ENCODE measurements at places on chromosomes 1 and 21.

- no peak for DNase-seq
These were observed 26.5 kb downstream of the HMGCS2 start for GRCh38 chr1:119742202-119742601.

GRCh38 chr1:3174487-3175247, 105.7 kb downstream of the PRDM16 start:
- no peak for DNase-seq

GRCh38 chr1:54971317-54971791, 9.1 kb upstream of the TMEM61 start:
- no peak for DNase-seq

GRCh38 chr1:111484391-111485026, 10.7 kb downstream of the C1orf162 start:
- DNase-seq, result no peak

- peak; percentile 78 for DNase-seq
These were observed 971 bp upstream of the GNG4 start for GRCh38 chr1:235650341-235651169.

DNA sequence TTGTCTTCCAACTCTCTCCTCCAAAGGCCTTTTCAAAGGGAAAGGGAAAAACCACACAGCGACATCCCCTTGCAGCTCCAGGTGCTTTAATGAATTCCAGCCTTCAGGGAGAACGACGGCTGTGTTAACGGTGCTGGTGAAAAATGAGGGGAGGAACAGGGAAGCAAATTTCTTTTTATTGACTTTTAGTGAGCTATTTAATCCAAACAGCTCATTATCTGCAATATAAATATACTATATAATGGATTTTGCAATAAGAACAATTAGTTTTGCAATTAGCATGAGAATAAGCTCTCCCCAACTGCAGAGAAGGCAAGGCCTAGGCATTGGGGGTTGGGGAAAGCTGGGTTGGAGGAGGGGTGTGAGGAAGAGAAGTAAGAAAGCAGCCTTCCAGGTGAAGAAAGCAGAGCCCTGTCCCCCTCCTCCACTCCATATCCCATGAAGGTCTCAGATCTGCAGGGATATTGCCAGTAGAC, 159.0 kb upstream of the ZC3H12A start:
- DNase-seq, result peak; percentile 78

GRCh38 chr1:188958461-188959115, 1519.1 kb downstream of the BRINP3 start:
- DNase-seq, result no peak

- DNase-seq, result no peak
These were observed 397.9 kb upstream of the TMPRSS15 start for GRCh38 chr21:18801468-18801867.

GRCh38 chr21:16900685-16901084, 612.2 kb upstream of the CXADR start:
- DNase-seq, result no peak

GRCh38 chr21:37711836-37712568, 204.3 kb downstream of the KCNJ6 start:
- DNase-seq, result peak; percentile 28

- no peak for DNase-seq
These were observed 15.1 kb downstream of the TRIM11 start for GRCh38 chr1:228391411-228392020.

DNA sequence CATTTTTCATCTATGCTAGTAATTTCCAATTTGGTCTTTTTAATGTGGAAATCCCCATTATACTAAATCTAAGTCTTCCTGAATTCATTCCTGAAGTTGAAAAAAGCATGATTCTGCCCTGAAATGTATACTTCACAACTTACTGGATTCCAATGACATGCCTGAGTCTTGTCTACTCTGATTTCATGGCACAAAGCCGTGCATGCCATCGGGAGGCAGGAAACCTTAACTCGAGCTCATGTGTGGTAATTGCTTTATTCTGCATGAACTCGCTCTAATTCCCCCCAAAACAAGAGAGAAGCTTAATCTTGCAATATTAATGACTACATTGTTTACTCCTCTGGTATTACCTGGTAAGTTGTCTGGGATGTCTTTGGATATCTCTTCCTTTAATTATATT, 39.6 kb upstream of the PBX1 start:
- DNase-seq, result no peak

- no peak for DNase-seq
These were observed 205.6 kb downstream of the RHOU start for GRCh38 chr1:228940926-228941325.

- DNase-seq, result no peak
These were observed 8.7 kb downstream of the C4BPA start for GRCh38 chr1:207112616-207113296.

DNA sequence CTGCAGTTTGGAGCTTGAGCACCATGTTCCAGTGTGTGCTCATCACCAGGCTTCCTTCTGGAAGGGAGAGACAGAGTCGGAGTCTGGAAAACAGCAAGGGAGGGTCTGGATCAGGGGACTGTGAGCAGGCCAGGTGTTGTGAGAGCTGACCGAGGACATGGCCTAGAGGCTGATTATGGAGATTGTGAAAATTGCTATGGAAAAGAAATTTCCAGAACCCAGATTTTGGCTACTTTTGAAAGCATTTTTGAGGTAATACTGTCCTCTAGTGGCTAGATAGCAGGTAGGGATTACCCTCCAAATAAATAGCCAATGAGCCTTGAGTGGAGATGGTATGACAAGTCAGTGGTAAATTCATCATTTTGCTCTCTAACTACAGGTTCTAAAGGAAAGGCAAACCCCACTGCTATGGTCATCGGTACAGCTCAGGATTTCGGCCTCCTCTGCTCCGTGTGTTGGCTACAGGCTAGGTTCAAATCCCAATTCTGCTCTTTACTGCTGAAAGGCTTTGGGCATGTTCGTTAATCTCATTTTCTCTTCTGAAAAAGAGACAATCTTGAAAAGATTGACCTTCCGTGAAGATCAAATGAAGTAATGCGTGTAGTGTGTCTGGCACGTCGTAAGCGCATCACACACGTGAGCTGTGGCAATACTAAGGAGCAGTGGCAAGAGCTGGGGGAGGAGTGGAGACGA, 1.0 kb upstream of the HAO2 start:
- no peak for DNase-seq

GRCh38 chr1:10614377-10615225, 139.9 kb downstream of the PEX14 start:
- no peak for DNase-seq

DNA sequence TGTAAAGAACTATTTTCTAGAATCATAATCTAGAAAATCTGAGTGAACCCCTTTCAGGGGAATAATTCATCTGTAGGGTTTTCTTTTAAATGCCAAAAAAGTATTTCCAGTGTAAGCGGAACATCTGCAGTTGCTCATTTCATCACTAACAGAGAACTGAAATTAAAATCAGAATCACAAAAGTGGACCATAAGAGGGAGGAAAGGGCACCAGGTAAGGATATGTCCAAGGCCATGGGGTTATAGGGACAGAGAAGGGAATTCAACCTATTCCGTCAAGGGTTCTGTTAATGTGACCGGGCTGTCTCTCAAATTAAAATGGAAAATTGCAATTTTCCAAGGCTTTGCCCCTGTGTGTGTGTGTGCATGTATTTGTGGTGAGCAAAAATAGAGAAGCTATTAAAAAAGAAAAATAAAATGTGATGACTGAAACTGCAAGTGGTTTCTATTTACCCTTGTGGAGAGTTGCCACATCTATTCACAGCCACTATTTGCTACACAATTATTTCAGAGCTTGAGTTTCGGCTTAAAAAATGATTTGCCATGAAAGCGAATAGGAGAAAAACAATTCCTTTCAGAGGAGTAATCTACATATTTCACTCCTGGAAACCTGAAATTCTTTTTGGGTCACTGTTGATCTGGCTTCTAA, 53.1 kb downstream of the APP start:
- peak; percentile 22 for DNase-seq

DNA sequence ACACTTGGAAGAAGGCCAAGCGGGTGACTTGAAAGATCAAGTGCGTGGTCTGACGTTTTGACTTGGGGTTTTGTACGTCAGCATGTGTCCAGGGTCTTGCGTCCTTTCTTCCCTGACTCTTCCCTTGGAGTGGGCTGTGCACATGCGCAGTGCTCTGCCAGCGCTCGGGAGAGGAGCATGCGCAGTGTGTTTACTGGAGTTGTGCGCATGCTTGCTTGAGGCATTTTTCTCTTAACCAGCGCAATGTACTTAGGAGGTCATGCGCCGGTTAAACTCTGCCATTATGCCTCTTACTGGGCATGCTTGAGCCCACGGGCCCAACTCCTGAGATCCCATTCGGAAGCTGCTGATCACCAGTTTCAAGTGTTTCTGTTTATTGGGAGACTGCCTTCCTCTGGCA, 242.5 kb upstream of the AJAP1 start:
- DNase-seq, result no peak

- DNase-seq, result no peak
These were observed 9.6 kb downstream of the DIP2A start for GRCh38 chr21:46468108-46468774.

DNA sequence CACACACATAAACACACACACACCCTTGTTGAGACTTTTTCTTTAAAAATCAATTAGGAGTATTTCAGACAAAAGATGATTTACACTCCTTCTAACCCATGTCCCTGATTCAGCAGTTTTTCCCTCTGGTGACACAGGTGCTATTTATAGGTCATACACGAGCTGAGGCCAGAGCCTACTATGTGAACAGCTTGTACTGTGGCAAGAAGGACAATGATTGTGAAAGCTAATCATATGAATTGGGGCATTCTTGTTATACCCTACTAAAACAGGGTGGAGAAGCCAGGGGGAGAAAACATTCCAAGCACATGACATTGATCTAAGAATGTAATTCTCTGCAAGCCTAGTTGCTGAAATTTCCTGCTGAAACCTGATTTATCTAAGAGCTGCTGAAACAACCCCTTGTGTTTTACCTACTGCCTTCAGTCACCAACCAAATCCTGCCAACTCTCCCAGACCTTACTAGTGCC, 60.3 kb downstream of the XCL1 start:
- no peak for DNase-seq

DNA sequence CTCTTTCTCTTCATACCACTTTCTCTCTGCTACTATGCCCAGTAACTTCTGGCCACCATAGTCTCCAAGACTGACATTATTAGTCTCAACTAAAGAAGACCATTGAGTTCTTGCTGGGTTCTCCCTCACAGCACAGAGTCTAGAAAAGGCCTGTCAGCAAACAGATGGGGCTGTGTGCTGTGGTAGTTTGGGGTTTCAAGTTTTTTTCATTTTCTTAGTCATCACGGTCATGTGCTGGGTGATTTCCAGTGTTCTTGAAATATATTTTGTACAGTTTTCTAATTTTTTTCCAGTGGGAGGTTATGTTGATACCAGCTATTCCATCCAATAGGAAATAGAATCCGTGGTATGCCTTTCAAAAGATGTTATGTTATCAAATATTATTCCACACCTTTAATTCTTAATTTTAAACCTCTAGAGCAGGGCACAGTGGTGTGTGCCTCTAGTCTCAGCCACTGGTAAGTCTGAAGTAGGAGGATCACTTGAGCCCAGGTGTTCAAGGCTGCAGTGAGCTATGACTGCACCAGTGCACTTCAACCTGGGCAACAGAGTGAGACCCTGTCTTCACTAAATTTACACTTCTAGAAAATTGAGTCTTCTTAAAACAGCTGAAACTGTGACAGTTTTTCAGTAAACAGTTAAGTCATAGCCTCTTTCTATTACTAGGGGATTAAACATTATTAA, 8.3 kb downstream of the CFHR2 start:
- no peak for DNase-seq

GRCh38 chr1:30242168-30242567, 481.2 kb downstream of the MATN1 start:
- DNase-seq, result no peak

GRCh38 chr1:216749232-216749631, 26.0 kb upstream of the ESRRG start:
- no peak for DNase-seq

GRCh38 chr1:224777180-224777579, 152.3 kb upstream of the DNAH14 start:
- DNase-seq, result no peak

DNA sequence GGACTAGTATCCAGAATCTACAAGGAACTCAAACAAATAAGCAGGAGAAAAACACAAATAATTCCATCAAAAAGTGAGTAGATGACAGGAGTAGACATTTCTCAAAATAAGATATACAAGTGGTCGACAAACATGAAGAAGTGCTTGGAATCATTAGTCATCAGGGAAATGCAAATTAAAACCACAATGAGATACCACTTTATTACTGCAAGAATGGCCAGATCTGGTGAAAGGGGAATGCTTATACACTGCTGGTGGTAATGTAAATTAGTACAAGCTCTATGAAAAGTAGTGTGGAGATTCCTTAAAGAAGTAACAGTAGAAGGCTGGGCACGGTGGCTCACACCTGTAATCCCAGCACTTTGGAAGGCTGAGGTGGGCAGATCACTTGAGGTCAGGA, 73.8 kb downstream of the POU2F1 start:
- no peak for DNase-seq

- DNase-seq, result no peak
These were observed 795 bp downstream of the SYT2 start for GRCh38 chr1:202709276-202710041.

DNA sequence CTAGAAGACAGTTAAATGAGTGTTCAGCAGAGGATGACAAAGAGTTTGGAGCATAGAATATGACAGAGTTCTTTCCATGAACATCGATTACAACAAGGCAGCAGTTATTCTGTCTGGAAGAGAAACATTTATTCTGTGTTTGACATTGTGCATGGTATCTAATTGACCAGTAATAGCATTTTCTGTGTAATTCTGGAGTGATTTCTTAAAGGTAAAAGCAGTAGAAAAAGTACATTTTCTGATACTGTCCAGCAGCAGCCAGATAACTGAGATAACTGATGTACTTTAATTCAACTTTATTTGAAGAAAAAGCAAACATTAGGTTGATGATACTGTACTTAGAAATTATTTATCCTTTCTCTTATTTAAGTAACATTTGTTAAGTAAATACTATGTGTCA, 497.1 kb downstream of the AGBL4 start:
- no peak for DNase-seq

DNA sequence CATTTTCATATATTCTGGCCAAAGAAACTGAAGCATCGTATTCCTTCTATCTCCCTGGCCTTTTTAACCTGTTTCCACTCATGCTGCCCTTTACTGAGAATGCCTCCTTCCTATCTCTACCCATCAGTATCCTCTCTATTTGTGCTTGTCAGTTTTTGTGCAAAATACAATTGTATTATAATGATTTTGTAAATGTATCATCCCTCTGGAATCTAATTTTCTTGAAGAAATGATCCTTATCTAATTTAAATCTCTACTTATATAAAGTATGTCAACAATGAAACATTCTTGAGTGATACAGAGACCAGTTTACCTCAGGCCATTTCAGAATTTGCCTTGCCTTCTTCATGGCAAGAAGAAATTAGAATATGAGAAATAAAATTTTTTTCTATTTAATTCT, 59.0 kb upstream of the TEKT2 start:
- DNase-seq, result no peak

- peak; percentile 55 for DNase-seq
These were observed at the start of gene GLMP for GRCh38 chr1:156295391-156295947. Gene GLMP (minus strand): TSS chr1:156295679. CDS start chr1:156295645, 34 bp downstream.

All from NCI-H2081 (cell line).